ENCODE measurements at places on chromosomes 12 and 14.
A peak's percentile ranks its signal among the peaks of the same experiment; 100 is the strongest.

DNA sequence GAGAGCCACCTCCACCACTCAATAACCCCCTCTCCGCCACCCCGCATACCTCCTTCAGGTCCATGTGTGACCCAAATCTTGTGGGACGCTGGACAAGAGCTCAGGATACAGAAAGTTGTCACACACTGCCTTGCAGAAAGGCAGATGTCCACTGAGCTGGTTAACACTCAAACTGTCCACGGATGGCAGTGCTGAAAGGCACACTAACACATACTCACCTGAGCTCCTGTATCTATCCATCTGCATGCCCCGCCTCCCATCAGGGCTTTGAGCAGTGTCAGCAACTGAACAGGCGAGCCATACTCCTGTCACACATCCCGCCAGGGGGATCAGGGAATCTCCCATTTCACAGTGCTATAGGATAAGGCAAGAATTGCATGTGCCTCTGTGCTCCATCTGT, 642.0 kb downstream of the GALC start:
- no peak for DNase-seq

DNA sequence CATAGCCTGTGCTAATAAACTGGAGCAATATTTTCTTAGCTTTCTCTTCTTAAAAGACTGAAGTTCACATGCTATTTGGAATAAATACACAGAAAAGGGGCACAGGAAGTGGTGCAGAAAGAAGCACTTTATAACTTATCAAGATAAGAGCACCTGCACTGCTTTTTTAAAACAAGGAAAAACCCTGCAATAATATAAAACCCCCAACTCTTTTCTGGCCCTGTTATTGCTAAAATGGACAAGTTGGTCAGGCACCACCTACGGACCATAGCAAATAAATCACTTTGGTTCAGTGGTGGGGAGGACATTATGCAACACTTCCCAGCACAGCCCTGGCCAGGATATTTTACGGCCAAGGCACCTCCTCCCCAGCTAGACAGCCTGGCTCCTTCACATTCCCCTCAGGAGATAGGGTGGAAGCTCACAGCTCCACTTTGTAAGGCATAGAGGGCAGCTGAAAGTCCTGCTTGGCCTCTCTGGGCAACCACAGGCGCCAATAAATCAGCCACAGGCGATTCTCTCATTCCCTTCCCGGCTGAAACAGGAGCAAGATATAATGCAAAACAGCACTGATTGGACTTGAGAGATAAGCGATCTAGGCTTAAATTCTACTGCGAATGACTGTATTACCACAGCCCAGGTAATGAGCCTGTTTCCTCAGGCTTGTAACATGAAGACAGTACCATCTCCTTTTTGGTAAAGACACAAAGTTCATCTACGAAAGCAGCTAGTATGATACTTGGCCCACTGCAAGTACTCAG, 2.0 kb downstream of the ZBTB25 start:
- no peak for DNase-seq

GRCh38 chr12:91239481-91239880, 56.9 kb upstream of the DCN start:
- no peak for DNase-seq

DNA sequence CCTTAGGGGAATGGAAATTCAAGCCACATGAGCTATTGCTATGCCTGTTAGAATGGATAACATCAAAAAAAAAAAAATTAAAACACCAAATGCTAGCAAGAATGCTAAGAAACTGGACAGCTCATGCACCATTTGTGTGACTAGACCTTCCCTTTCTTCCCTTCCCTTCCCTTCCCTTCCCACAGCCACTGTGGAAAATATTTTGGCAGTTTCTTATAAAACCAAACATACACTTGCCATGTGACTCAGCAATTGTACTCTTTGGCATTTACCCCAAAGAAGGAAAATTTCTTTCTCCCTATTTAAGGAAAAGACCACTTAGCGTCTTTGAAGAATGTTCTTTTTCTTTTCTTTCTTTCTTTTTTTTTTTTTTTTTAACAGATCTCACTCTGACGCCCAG, 49.1 kb upstream of the FKBP4 start:
- no peak for DNase-seq

DNA sequence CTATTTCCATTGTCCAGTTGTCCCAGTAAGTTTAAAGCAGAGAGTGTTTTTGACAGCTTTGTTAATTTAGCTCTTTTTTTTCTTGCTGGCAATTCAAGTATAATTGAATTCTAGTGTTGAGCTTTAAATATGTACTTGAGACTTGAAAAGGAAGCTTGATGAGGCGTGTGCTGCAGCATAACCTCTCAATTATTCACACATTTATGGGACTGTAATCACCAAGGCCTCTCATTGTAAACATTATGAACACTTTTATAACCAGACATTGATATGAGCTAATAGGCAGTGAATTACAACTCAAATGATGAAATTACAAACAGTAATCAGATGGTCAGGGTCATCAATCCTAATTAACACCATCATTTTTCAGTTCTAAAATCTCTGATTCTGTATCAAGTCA, 378.0 kb upstream of the DDHD1 start:
- no peak for DNase-seq

GRCh38 chr12:66587912-66588311, 91.0 kb downstream of the GRIP1 start:
- DNase-seq = no peak

GRCh38 chr14:81473456-81474147, 60.1 kb downstream of the SEL1L start:
- DNase-seq = no peak

GRCh38 chr12:130161261-130162243, 712 bp upstream of the FZD10 start:
- DNase-seq = no peak

- DNase-seq = no peak
These were observed 860.0 kb downstream of the RPS29 start for GRCh38 chr14:48726080-48726642.

- DNase-seq = no peak
These were observed 3.1 kb downstream of the PRKAB1 start for GRCh38 chr12:119671070-119671469.

GRCh38 chr12:52227606-52228166, 5.4 kb upstream of the KRT7 start:
- no peak for DNase-seq

GRCh38 chr12:46788072-46788887, 37.5 kb downstream of the SLC38A4 start:
- no peak for DNase-seq

DNA sequence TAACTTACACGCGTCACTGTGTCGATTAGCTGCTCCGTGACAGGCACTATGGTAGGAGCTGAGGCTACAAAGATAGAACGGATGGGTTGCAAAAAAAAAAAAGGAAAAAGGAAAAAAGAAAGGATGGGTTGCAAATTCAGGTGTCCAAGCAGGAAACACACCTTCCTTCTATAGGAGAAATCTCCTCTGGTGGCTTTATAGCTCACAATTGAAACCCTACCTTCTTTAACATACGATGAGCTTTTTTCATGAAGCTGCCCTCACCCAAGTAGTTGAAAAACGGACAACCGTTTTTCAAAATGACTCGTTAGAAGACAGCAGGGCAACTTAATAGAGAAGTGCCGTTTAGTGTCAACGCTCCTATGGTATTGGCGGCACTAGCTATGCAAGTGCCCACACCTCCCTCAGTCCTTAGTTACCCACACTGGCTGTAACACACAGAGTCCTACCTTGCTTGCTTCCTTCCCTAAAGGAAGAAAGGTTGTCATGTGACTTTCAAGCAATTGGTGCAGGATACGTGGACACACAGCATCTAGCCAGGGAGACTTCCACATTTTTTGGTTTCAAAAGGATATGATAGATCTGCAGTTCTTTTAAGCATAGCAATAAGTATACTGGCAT, 682 bp upstream of the TRIP11 start:
- no peak for DNase-seq

- no peak for DNase-seq
These were observed 54.6 kb downstream of the PROX2 start for GRCh38 chr14:74821267-74821915.

- no peak for DNase-seq
These were observed 2.0 kb upstream of the OAS3 start for GRCh38 chr12:112936264-112936663.

GRCh38 chr12:56687223-56688128, 608 bp downstream of the PTGES3 start:
- peak; percentile 9 for DNase-seq

DNA sequence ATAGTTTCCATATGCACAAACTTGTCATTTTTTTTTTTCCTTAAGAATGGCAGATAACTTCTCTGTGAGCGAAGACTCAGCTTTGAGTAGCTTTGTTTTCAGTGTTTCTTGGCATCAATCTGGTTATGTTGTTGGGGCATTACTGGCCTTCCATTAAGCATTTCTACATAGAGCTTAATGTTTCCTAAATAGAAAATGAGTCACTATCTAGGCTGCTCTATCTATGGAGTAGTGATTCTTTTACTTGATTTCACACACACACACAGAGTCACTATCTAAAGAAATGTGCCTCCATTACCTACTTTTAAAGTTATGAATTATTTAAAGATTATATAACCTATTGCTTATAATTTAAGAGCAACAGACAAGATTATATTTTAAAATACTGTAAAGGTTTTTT, 53.9 kb downstream of the TMEM260 start:
- DNase-seq = no peak

- DNase-seq = no peak
These were observed 4.6 kb downstream of the AQP2 start for GRCh38 chr12:49954863-49955830.

GRCh38 chr14:72444701-72445100, 449.2 kb downstream of the DPF3 start:
- DNase-seq = no peak

DNA sequence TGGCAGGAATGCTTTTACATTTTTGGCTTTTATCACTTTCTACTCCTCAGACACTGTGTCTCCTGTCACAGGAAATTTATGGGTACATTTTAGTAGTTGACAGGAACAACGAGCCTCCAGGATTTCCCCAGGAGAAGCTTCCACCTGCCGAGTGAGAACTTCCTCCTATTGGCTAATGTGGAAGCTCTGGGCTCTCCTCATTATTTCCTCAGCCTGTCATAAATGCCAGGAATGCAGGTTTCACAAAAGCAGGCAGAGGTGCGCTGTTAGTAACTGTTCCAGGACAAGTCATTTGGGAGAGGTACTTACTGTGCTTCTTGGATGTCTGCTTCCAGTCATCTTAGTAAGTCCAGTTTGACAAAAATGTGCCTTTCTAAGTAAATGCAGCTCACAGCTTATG, 19.1 kb upstream of the DCP1B start:
- DNase-seq = no peak

GRCh38 chr12:21301-22189, 45.0 kb upstream of the IQSEC3 start:
- DNase-seq = no peak

DNA sequence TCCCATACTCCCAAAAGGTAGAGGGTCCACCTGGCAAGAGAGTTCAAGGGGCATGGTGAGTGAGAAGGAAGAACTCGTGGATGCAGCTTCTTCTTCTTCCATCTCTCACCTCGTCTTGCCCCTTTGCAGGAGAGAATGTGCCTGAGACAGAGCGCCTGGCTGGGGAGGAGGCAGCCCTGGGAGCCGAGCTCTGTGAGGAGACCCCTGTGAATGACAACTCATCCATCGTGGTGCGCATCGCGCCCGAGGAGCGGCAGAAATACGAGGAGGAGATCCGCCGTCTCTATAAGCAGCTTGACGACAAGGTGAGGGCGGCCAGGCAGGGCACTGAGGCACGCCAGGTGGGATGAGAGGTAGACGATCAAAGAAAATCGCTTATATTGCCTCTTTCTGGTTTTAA, 20.0 kb downstream of the KIF5A start:
- no peak for DNase-seq

All from stimulated activated CD8-positive, alpha-beta memory T cell treated with anti-CD3 and anti-CD28 coated beads, Interleukin-4, amount 100 ng/mL, for 1 hour (primary cell).